ENCODE measurements at places on chromosomes 5 and 9.

DNA sequence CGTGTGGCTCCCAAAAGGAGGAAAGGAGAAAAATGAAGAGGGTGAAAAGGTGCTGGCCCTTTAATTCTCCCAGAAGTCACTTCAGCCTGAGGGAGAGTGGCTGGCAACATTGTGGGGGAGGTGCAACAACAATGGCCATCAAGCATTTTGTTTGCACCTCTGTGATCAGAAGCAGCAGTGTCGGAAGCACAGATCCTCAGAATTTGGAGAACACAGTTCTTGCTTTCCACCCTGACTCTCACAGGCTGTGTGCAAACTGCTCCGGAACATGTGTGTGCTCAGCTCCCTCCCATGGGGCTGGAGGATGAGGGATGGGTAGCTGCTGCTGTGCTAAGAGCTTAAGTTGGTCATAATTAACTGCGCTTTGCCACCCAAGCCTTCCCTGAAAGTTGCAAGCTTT lies 127.1 kb downstream of the DPYSL3 start:
- peak overlapping the region; percentile 82 for H3K27ac ChIP-seq
- H3K4me1 ChIP-seq, result peaks cover 31% of the 10 kb centered on the region
- H3K27me3 ChIP-seq, result no peaks in the 10 kb centered on the region
- H3K36me3 ChIP-seq, result peaks cover 13% of the 10 kb centered on the region

GRCh38 chr5:81749561-81750307 lies 1.2 kb downstream of the SSBP2 start:
- no peaks in the 10 kb centered on the region for H3K36me3 ChIP-seq
- H3K27ac ChIP-seq, result peak overlapping the region; percentile 86
- H3K4me1 ChIP-seq, result peaks cover 48% of the 10 kb centered on the region
- peak; percentile 30 for DNase-seq
- H3K4me3 ChIP-seq, result peak overlapping the region; percentile 85
- H3K27me3 ChIP-seq, result no peaks in the 10 kb centered on the region

GRCh38 chr5:113269023-113269997 lies 165.5 kb downstream of the TSSK1B start:
- H3K36me3 ChIP-seq, result peaks cover 3% of the 10 kb centered on the region
- no peak overlapping the region for H3K4me3 ChIP-seq
- H3K27me3 ChIP-seq, result no peaks in the 10 kb centered on the region

DNA sequence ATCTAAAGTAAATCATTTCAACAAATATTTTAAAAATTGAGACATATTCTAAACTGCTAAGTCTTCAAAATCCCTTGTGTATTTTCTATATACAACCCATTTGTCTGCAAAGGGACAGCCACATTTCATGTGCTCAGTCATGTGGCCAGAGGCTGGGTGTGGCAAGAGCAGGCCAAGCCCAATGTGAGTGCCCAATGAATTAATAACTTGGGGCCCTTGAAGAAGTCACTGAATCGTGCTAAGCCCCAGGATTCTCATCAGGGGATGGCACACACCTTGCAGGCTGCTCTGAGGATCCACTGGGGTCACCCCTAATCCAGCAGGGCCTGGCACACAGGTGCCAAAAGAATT lies 78.2 kb upstream of the SMIM23 start:
- no peaks in the 10 kb centered on the region for H3K36me3 ChIP-seq
- no peak for DNase-seq
- H3K4me3 ChIP-seq, result no peak overlapping the region
- no peaks in the 10 kb centered on the region for H3K4me1 ChIP-seq

GRCh38 chr5:138601444-138601843 lies 26.2 kb upstream of the HSPA9 start:
- H3K27me3 ChIP-seq, result no peaks in the 10 kb centered on the region
- no peaks in the 10 kb centered on the region for H3K36me3 ChIP-seq
- no peak overlapping the region for H3K4me3 ChIP-seq
- no peak for DNase-seq
- no peak overlapping the region for H3K27ac ChIP-seq
- peaks cover 41% of the 10 kb centered on the region for H3K4me1 ChIP-seq

DNA sequence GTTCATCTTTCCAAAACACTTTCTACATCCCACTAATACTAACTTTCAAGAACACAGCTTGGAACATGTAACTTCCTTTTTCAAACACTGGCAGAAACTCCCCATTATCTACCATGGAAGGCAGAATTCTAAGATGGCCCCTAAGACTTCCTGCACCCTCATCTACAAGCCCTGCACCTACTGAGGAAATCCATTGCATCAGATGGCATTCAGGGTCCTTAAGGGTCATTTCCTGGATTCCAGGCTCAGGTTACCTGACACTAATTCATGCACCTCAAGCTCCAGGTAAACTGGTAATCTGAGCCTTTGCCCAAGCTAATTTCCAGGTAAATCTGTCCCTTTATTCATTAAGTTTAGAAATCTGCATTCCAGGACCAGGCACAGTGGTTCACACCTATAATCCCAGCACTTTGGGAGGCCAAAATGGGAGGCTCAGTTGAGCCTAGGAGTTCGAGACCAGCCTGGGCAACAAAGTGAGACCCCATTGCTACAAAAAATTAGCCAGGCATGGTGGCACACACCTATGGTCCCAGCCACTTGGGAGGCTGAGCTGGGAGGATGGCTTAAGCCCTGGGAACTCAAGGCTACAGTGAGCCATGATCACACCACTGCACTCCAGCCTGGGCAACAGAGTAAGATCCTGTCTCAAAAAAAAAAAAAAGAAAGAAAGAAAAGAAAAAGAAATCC lies 91.6 kb downstream of the NFIB start:
- no peak overlapping the region for H3K27ac ChIP-seq
- H3K27me3 ChIP-seq, result no peaks in the 10 kb centered on the region
- no peak overlapping the region for H3K4me3 ChIP-seq
- DNase-seq, result no peak

DNA sequence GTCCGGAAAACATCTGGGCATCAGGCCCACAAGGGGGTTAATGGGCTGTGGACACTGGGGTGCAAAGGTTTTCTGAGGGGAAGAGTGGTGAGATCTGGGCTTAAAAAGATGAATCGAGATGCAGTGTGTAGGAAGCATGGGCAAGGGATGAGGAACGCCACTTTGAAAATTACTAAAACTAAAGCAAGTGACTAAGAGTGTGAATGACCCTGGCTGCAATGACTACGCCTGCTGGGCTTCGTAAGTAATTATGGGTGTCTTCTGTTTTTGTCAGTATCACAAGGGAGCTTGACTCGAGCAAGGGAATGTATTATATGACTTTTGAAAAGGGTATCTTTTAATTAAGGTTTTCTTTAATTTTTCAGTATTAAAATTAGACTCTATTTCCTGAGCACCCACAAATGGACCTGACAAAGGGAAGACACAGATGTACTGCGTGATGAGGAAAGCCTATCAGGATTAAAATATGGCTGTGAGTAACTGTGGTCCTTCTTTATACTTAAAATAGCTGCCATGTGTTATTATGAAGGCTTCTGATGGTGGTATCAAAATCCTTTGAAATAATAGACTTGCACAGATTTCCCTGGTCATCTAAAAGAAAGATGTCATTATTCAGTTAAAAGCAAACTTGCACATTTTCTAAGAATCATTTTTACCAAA lies 4.2 kb downstream of the CTXN3 start:
- H3K4me3 ChIP-seq, result no peak overlapping the region
- H3K27ac ChIP-seq, result no peak overlapping the region
- no peak for DNase-seq
- no peaks in the 10 kb centered on the region for H3K36me3 ChIP-seq
- H3K4me1 ChIP-seq, result peaks cover 6% of the 10 kb centered on the region
- H3K27me3 ChIP-seq, result peaks cover 24% of the 10 kb centered on the region
